ENCODE measurements at places on chromosomes 13 and 19.

DNA sequence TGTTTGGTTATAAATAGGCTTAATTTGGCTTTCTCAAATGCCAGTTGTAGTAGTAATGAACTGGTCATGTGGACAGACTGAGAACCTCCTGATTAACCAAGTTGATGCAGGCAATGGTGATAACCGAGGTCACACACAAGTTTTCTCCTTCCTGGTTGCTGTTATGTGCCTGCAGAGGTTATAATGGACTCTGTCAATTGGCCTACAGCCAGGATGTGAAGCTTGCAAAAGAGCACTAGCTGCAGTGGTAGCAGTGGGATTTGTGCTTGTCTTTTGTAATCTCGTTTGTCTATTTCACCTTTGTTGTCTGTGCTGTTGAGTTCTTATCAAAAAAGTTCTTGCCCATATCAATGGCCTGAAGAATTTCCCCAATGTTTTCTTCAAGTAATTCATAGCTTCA, 20.6 kb downstream of the OR10H3 start:
- no peak for DNase-seq

- no peak for DNase-seq
Measured at GRCh38 chr13:50378509-50379044, 363.3 kb downstream of the KCNRG start.

DNA sequence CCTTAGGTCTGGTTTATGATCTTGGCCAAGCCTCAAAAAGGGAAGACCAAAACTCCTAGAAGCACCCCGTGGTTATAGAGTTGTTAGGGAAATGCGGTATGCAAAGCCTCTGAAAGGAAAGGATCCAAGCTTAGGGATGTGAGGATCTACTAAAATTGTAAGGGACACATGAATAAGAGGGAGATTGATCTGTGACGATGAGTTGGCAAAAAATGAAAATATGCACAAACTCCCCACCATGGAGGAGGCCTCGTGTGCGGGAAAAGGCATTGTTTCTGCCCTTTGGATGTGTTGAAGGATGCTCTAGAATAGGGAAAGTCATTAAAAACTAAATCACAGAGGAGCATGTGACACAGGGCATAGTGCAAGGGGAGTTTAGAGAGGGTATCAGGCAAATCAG, 88.7 kb upstream of the UBL3 start:
- no peak for DNase-seq

DNA sequence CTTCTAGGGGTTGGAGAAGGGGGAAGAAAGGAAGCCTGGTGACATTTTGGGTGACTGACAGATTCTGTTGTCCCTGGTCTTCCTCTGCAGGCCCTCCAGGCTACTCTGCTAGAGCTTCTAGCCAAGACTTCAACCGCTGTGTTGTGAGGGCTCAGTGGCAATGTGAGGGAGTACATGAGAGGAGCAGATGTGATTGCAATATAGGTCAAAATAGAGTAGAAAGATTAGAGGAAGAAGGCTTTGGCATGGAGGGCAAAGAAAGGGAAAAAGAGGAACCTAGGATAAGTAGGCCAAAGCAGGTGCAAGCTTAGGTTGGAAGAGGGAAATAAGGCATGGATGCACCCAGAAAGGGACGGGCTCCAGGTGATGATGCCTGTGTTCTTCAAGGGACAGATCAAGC, 216.9 kb downstream of the RGCC start:
- DNase-seq = no peak

- no peak for DNase-seq
Measured at GRCh38 chr19:16915135-16915534, 26.3 kb downstream of the F2RL3 start.

- peak; percentile 95 for DNase-seq
Measured at GRCh38 chr19:45584332-45585157, at the start of gene OPA3. OPA3 (minus strand) TSS chr19:45584802; CDS start chr19:45584764, 38 bp downstream.

- DNase-seq = no peak
Measured at GRCh38 chr13:111093136-111093535, 22.0 kb upstream of the ARHGEF7 start.

GRCh38 chr13:63855457-63856118, 2439.9 kb upstream of the PCDH20 start:
- no peak for DNase-seq

DNA sequence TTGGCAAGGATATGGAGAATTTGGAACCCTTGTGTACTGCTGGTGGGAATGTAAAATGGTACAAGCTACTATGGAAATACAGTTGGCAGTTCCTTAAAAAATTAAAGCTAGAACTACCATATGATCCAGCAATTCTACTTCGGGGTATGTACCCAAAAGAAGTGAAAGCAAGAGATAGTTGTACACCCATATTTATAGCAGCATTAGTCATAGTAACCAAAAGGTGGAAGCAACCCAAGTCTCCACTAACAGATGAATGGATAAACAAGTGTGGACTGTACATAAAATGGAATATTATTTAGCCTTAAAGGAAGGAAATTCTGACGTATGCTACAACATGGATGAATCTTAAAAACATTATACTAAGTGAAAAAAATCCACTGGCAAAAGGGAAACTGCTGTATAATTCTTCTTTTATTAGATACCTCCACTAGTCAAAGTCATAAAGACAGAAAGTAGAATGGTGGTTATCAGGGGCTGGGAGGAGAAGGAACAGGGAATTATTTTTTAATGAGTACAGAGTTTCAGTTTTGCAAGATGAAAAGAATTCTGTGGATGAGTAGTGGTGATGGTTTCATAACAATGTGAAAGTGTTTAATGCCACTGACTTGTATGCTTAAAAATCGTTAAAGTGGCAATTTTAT, 141.6 kb downstream of the RXFP2 start:
- no peak for DNase-seq

DNA sequence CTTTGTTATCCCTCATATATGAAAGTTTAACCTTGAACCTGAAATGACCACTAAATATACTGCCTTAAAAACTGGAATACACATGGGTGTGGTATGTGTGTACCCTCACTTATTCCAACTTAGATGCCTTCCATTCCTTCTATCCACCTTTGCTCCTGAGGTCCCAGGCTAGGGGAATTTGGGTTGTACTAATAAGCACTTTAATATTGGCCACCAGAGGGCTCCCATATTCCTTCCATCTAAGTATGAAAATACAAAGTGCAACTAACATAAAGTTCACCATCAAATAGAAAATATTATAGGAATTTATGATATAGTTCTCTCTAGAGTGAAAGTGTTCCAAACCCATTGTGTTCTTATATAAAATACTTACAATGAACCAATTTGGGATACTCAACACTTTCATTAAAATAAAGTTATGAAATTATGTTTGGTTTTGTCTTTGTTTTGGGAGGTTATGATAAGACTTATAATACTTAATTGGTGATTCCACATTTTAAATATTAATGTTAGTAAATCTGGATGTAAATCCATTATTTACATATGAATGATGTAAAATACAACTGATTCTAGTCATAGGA, 62.3 kb downstream of the ITGBL1 start:
- peak; percentile 13 for DNase-seq

DNA sequence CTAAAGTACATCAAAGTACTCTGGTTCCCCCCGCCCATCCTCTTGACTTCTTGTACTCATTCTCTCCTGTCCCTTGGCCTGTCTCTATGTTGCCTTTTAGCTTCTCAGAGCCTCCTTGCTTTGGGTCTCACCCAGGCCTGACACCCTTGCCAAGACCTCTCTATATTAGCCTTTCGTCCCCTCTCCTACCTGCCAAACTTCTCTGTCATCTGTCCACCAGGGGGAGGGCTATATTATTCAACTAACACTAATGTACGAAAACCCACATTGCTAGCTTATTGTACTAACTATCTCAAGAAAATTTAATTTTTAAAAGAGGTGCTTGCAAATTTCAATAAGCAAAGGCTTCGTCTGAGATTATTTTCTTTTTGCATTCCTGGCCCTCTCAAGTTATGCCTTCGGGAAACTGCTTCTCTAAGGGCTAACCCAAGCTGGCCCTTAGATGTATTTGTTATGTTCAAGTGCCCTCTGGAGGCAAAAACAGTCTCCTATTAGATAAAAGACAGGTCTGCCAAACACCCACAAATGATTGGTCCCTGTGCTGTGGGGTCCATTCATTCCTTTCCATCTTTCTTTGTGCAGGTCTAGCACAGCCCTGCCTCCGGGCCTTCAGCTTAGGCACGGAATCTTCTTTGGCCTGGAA, 6.3 kb upstream of the MRPS31 start:
- no peak for DNase-seq

DNA sequence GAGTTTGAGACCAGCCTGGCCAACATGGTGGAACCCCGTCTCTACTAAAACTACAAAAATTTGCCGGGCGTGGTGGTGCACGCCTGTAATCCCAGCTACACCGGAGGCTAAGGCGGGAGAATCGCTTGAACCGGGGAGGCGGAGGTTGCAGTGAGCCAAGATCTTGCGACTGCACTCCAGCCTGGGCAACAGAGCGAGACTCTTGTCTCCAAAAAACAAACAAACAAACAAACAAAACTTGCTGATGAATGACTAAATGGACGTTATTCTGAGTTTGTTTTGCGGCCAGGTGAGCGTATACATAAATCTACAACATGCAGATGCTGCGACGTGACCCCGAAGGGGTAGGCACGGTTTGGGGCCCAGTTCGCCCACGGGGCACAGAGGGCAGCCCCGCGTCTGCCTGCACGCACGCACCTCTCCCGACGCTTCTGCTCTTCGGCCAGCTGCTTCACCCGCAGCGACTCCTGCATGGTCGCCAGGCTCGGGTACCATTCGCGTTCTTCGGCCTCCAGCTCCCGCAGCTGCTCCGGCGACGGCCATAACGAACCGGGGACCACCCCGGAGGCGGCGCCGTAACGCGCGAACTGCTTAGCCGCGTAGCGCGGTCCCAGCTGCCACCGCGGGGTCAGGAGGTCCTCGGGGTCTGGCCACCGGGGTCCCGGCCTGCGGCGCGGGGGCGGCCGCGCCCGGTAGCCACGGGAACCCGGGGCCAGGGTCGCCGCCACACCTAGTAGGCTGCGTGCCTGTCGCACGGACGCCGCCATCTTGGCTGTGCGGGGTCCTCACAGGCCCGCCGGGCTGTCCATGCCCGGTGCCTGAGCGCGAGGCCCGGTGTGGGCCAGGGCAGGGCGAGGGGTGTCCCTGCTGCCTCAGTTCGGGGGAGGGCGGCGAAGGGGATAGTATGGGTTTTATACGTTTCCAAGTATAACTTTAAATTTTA, at the start of gene GADD45GIP1:
Gene GADD45GIP1 (minus strand): TSS at position 778 of the 943 bp plus-strand sequence. CDS start 11 bp downstream, at position 767.
- DNase-seq = no peak

GRCh38 chr19:5806133-5806489, 1.2 kb downstream of the NRTN start:
- no peak for DNase-seq

GRCh38 chr19:18526316-18526715, 4.4 kb upstream of the ELL start:
- DNase-seq = no peak

- peak; percentile 32 for DNase-seq
Measured at GRCh38 chr13:37526710-37527473, 71.7 kb downstream of the POSTN start.

DNA sequence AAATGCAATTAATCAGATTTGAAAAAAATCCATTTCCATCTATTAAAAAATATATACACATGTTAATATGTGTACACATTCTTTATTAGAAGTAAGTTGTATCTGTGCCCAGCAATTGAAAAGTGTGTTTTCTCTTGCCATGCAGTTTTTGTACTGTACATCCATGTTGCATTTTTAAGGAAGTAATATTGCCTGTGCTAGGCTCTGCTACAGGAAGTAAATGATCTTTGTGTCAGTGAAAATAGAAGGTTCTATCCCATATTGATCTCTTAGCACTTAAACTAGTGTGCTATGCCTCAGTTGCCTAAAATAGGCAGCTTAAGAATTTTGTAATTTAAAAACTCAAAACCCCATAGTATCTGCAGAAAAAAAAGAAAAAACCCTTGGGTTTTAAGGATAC, 122.5 kb downstream of the CDK8 start:
- no peak for DNase-seq

GRCh38 chr19:39160523-39160861, 34.9 kb downstream of the PAK4 start:
- no peak for DNase-seq

GRCh38 chr13:87810920-87811344, 139.8 kb downstream of the SLITRK5 start:
- no peak for DNase-seq

GRCh38 chr19:18415178-18415867, 3.9 kb upstream of the SSBP4 start:
- DNase-seq = peak; percentile 40

DNA sequence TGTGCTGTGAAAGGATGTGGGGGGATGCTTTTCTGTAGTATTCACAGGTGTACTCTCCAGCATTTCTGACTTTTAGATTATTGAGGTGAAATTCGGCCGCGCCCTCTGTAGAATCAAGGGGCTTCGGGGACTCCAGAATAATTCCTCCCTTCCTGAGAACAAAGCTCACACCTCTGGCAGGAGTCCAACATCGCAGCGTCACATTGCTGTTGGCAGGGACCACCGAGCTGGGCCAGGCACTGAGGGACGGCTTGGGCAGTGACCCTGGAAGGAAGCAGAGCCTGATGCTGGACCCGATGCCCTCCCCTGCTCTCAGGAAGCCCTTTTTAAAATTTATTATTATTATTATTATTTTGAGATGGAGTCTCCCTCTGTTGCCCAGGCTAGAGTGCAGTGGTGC, 6.3 kb downstream of the TARM1 start:
- DNase-seq = no peak

GRCh38 chr13:35723821-35724220, 247.3 kb upstream of the MAB21L1 start:
- no peak for DNase-seq

DNA sequence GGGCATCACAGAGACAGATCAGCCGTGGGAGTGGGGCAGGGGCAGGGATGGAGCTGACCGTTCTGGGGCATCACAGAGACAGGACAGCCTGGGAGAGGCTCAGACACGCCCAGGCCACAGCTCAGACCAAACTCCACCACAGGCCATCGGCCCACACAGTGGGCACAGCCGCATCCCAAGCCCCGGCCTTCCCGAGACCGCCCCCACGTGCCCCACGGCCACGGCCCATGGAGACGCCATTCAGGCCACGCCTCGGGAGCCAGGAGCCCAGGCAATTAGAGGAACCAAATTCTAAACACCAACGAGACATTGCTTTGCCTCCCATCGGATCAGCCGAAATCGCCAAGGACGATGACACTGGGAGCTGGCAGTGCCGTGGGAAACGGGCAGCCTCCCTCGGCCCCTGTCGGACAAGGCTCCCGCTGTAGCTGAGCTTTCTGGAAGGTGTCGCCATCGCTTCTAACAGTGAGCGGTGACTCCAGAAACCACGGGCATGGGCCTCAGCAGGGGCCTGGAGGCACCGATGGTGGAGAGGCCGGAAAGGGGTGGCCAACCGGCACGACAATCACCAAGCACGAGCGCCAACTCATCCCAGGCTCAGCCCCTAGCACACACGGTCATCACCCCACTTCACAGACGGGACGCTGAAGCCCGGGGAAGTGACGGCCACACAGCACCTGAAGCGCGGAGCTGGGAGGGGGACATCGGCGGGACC, 2.4 kb downstream of the PIP5K1C start:
- no peak for DNase-seq

GRCh38 chr13:106337096-106337850, 198.2 kb downstream of the EFNB2 start:
- no peak for DNase-seq
